Islet precursor cell (in vitro differentiated cells): ENCODE measurements at places on chromosomes 6 and 20.

- no peak for DNase-seq
Measured at GRCh38 chr6:28750926-28751458, 172.8 kb downstream of the TRIM27 start.

- peak; percentile 55 for DNase-seq
Measured at GRCh38 chr20:38125157-38126056, 39.7 kb downstream of the TGM2 start.

DNA sequence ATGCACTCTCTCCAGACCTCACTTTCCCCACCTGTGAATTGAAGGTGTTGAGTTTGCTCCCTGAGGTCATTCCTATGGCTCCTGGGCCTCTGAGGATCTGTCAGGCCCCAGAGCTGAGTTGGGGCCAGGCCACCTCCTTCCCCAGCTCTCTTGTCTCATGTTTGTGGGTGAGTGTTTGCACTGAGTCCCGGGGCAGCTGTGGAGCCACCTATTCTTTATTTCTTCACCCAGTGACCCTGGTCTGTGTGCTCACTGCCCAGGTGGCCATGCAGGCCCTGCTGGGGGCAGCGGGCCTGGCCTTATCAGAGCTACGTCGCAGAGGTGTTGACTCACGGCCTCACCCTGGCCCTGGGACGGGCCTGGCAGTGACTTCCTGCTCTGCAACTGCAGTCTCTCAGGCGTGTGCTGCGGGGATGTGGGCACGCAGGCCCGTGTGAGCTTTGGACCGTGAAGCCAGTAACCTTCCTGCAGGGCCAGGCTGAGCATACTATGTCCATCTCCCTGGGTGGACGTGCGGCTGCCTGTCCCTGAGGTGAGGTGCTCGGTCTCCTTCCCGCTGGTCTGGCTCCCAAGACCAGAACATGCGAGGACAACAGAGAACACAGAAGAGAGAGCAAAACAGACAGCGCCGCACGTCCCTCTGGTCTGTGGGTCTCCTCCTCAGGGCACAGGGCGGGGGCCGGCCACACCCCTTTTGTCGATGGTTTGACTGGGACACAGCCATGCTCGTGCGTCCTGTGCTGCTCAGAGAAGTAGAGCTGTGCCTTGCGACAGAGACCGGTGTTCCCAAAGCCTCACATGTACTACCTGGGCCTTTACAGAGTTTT, 12.1 kb downstream of the TMEM181 start:
- peak; percentile 55 for DNase-seq

DNA sequence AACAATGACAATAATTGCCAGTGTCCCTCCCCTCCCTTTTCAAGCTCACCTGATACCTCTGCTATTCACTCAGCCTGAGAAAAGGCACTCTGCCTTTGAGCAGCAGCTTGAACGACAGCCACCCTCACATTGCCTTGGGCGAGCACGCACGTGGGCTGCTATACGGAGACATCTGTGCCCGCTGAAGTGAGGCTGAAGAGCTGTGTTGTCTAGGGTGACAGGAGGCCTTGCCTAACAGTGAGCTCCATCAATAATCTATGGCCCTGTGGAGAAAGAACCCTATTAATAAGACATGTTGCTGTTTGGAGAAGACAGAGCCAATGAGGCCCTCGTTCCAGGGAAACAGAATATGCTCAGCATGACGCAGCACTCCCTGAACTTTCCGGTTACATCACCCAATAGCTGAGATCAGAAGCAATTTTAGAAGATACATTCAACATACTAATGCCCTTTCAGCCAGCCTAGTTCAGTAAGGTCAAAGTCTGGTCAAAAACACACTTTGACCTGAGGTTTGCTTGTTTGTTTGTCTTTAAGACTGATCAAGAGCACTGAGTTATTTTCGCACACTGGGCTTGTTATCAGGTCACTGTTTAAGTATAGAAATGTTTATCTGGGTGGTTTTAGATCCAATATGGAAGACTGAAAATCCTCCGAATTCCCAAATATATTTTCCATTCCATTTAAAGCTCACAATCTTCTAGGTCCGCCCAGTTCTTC, 30.6 kb downstream of the RBM24 start:
- DNase-seq: no peak

- no peak for DNase-seq
Measured at GRCh38 chr6:144319211-144319610, 34.1 kb downstream of the UTRN start.

- no peak for DNase-seq
Measured at GRCh38 chr6:14141351-14142062, 23.9 kb downstream of the CD83 start.

- DNase-seq: no peak
Measured at GRCh38 chr6:16967470-16967817, 134.4 kb upstream of the STMND1 start.

DNA sequence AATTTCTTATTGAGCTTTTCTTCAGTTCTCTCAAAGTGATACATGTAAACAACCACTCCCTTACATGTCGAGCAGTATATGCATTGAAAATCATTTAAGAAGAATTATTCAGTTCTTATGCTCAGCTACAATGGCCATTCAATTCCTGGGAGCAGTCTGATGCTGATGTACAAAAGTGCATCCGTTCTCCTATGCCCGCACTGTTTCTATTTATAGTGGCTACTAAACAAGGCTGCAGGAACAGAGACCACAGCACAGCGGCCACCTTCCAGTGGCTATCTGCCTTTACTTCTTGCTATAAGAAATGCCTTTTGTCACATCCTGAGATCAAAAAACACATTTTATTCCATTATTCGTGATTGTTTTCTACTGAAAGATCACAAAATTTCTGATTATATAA, 82.2 kb downstream of the FHL5 start:
- DNase-seq: no peak

- DNase-seq: no peak
Measured at GRCh38 chr20:44502968-44503367, 18.9 kb downstream of the SERINC3 start.

DNA sequence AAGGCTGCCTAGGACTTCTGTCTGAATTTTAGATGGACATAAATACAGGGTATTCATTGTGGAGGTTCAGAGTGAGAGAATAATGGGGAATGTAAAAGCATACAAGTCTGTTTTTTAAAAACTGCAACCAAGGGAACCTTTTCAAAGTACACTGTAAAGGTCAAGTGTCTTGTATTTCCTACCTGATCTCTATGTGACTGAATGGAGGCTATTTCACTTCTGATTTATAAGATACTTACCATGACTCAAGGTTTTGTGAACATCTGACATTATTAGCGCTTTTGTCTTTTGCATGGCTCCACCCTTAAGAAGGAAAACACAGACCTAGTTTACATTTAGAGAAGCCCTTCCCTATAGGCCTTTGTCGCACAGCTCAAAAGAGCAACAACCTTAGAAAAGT, 126.5 kb downstream of the ZFAND3 start:
- no peak for DNase-seq

GRCh38 chr6:95515975-95516374, 61.4 kb upstream of the MANEA start:
- DNase-seq: no peak

- no peak for DNase-seq
Measured at GRCh38 chr6:21529431-21529830, 64.1 kb upstream of the SOX4 start.

GRCh38 chr6:14337152-14337551, 219.6 kb downstream of the CD83 start:
- no peak for DNase-seq

DNA sequence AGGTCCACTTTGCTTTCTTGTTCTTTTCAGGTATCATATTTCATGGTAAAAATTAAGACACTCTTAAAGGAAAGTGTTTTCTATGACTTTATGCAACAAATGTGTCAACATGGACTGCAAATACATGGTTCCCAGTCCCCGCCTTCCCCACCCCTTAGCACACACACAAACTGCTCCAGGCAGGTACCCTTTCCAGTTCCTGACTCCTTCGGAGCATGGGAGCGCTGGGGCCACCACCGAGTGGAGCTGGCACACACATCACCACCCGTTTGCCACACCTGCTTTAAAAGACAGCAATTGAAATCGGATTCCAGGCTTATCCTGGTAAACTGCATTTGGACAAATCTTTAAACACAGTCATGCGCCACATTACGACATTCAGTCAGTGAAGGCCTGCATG, 22.2 kb downstream of the RNASET2 start:
- DNase-seq: no peak

DNA sequence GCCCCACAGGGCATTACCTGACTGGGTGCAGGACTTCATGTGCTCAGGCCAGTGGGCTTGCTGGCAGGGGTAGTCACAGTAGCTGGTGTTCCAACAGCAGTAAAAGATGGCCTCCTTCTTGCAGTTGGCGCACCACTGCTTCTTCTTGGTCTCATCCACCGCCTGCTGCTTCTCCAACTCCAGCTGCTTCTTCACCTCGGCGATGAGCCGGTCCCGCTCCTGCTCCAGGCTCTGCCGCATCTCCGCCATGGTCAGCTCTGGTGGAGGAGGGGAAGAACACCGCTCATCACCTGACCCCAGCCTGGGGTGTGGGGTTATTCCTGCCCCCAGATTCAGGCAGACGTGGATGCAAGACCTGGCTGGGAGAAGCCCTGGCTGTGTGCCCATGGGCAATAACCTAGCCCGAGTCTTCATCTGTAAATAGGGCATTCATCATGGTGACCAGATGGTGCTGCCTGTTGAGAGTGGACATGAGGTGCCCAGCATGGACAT, 132.2 kb downstream of the ZMYND8 start:
- DNase-seq: no peak

- no peak for DNase-seq
Measured at GRCh38 chr6:161613711-161614110, 339.9 kb upstream of the AGPAT4 start.

GRCh38 chr6:38034274-38034914, 214.9 kb downstream of the ZFAND3 start:
- DNase-seq: no peak

DNA sequence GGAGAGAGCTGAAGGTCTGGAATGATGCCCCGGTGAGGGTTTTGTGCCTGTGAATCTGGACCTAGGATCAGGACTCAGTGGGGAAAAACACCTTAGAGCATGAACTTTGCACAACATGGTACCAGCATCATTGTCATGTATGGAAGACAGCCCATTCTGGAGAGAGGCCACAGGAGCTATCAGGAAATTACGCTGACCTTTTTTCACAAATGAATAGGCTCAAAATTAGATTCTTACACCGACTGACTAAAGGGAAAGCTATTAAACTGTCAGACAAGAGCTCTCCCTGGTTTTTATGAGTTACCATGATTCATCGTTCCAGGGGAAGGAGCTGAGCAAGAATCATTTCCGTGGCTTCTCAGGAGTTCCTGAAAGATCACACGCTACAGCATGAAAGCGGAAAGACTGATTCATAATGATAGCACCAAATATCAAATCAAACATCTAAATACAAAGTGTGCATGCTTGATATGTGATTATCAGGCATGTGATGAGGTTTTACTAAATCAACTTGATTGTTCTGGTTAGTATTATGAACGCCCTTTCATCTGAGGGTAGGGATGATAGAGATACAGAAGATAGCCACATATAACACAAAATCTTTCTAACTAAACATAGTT, 224.9 kb upstream of the SMLR1 start:
- DNase-seq: peak; percentile 61

DNA sequence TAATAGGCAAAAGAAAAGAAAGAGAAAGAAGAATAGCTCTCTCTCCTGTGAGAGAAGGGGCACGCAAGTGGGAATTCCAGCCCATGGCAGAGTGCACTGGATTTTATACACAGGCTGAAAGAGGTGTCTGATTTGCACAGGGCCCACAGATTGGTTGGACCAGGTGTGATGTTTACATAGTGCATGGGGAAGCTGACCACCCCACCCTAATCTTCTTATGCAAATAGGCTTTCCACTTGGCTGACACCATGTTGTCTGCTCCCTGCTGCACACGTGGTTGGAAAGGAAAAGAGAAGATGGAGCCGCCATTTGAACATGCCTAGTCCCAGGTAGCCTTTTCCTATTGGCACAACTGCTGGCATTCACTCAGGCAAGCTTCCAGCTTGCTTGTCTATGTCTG, 20.2 kb downstream of the MICA start:
- no peak for DNase-seq

GRCh38 chr6:99151634-99152346, 197.7 kb downstream of the FAXC start:
- DNase-seq: peak; percentile 81

DNA sequence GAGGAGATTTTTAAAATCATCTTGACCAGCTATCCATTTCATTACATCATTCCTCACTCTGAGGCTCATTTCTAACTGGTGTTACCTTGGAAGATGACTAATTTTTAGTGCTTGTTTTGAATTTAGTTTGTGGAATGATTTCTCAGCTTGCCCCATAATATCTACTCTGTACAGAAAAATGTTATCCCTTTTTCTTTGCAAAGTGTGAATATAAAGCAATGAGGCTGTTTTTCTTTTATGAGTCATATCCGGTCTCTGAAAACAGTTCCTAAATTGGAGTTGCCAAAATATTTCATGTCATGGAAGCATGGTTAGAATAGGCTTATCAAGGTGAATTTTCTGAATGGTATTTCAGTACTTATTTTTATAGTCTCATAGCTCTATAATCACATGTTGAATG, 43.8 kb downstream of the FUT9 start:
- no peak for DNase-seq

GRCh38 chr6:38116248-38116647, 296.7 kb downstream of the ZFAND3 start:
- no peak for DNase-seq

DNA sequence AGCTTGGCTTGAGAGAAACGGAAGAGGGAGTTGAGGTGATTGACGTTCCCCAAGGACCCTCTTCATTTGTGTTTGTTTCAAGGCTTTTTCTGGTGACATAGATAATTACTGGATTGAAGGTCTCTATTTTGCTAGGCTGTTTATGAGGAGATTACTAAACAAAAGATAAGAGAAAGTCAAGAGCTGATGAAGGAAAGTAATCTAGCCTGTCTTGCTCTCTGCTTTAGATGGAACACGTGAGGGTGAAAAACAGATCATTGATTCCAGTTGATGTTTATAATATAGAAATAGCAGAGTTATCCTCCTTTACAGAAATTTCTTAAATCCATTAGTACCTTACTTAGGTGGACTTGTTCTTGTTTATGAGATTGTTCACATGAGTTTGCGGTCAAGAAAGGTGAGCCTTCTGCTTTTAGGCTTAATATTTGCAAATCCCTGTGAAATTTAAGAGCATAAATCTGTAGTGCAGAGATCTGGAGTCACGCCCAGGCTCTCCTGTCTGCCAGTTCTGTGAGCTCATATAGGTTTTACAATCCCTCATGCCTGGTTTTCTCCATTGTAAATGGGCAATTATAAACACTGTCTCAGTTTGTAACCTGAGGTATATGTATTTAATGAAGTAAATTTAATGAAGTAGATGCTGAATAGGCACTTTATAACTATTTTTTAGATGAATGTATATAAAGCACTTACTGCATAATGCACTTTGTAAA, 272.8 kb downstream of the NKAIN2 start:
- DNase-seq: no peak

- DNase-seq: no peak
Measured at GRCh38 chr20:57392512-57393271, 1.5 kb downstream of the RBM38 start.

- no peak for DNase-seq
Measured at GRCh38 chr6:118645395-118645794, 6.0 kb downstream of the CEP85L start.
